NCI-H1092 treated with DMSO at 0.1 percent for 48 hours (cell line): ENCODE measurements at places on chromosomes 2 and 18.

- DNase-seq, result no peak
These were observed 43.0 kb upstream of the SLC1A4 start for GRCh38 chr2:64945973-64946768.

DNA sequence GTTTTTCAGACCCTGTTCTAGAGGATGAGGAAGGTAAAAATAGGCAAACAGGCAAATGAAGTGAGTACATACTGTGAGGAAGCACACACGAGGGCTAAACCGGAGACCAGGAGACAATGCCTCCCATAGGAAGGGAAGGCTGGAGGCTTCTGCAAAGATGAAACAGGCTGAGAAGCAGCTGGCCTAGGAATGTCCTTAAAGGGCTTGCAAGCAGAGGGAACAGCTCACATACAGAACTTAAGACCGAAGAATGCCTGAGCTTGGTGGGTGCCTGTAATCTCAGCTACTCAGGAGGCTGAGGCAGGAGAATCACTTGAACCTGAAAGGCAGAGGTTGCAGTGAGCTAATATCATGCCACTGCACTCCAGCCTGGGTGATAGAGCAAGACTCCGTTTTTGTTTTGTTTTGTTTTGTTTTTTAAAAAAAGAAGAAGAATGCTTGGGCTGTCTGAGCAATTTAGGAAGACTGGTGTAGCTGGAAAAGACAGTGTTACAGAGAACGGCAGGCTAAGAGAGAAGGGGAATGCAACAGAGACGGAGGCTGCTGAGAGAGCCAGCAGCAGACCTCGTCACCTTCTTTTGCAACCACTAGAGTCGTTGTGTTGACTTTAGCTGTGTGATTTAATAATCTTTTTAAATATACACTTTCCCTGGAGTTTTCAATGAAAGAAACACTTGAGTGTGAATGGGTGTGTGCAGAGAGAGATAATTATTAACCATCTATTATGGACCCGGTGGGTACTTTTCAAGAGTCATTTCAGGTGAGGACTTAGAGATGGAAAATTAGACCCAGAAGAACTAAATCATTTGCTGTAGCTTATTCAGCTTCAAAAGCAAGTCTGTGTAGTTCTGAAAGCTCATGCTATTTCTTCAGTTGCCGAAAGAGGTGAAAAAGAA, 232.8 kb downstream of the GALR1 start:
- DNase-seq, result no peak

DNA sequence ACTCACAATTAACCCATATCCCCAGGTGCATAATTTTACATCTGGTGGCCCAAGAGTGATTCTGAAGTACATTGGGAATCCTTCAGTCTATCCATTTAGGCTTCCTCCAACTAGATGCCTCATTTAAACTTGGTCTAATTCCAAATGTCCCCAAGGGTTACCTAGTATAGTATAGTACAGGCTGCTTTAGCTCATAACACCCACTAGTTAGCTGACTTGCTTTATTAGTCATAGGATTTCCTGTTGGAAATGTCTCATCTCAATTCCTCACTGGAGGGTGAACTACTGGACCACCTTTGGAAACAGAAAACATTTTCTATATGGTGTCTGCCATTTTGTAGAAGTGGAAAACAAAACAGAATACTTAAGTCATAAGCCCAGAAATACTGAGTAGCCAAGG, 202.5 kb upstream of the SESTD1 start:
- no peak for DNase-seq

GRCh38 chr2:215790523-215791421, 222.6 kb downstream of the MREG start:
- no peak for DNase-seq

DNA sequence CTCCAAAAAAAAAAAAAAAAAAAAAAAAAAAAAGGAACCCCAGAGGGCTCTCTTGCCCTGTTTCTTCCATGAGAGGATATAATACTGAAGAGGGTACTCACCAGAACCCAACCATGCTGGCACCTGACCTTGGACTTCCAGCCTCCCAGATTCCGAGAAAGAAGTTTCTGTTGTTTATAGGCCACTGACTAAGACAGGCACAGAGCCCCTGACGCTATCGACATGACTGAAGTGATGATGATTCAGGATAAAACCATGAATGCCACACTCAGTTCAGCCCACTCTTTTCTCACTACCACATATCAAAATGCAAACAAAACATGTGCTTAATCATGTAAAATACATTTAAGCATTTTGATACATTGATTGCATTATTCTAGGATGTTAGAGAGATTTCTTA, 66.1 kb upstream of the CDCA7 start:
- no peak for DNase-seq

GRCh38 chr18:6885992-6886796, 156.7 kb downstream of the ARHGAP28 start:
- peak; percentile 25 for DNase-seq

DNA sequence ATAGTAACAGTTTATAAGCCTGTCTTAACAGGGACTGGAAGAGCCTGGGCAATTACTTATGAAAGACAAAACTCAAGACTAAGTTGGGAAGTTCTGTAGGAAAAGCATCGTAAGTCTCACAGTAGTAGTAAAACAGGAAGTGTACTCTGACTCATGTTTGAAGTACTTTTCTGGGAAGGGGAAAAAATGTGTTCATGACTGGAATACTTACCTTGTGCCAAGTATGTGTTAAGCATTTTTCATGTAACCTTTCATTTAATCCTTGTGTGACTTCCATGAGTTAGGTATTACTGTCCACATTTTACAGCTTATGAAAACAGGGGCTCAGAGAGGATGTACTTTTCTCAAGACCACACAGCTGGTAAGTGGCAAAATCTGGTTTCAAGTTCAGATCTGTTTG, 13.7 kb upstream of the SKOR2 start:
- DNase-seq, result no peak

DNA sequence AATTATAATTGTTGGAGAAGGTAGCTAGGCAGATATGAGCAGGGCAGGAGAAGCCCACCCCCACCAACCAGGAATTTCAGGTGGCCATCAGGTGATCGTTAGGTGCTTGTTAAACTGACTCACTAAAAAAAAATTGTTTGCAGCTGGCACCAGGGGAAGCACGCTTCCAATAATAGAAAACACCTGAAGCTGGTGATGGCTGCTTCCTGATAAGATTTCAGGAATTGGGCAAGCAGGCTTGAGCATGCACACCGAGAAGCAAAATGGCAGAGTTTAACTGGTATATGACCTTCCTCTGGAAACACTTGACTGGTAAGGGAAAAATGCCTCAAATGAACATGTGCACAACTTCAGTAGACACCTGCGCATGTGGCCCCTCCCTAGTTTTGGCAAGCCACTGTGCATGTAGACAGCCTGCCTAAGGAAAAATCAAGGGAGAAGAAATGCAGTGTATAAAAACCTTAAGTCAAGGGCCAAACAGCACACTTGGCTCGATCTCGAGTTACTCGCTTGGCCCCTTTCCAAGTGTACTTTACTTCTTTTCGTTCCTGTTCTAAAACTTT, 292.8 kb downstream of the CCDC85A start:
- no peak for DNase-seq

DNA sequence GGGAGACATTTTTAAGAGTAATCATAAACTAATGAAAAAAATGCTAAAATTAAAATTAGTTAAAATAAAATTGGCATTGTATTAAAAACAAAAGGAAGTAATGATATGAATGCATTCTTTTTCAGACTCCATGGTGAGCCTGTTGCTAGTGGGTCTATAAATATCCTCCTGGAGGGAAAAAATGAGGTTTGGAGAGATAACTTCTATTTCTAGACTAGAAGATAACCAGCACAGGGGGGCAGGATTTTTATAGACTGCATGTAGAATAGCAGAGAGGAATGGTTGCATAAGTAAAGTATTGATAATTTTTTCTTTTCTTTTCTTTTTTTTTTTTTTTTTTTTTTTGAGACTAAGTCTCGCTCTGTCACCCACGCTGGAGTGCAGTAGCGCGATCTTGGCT, 835.8 kb upstream of the VRK2 start:
- DNase-seq, result no peak

DNA sequence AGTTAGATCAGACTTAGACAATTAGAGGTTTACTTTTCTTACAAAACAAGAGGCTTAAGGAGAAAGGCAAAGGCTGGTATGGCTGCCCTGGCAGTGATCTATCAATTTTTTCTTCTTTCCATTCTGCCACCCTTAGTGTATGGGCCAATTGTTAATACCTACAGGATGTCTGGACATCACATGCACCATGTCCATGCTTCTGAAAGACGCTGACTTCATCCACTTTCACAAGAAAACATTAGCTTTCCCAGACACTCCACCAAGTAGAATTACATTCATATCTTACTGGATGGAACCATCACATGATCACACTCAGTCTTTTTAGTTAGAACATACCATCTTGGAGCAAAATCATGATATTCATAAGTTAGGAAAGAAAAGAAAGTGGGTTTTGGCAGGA, 120.9 kb downstream of the ARHGAP28 start:
- DNase-seq, result no peak

- peak; percentile 90 for DNase-seq
These were observed 142.2 kb downstream of the EPHA4 start for GRCh38 chr2:221429741-221430491.

GRCh38 chr2:88230911-88231310, 60.8 kb downstream of the THNSL2 start:
- DNase-seq, result no peak

- DNase-seq, result no peak
These were observed 11.5 kb downstream of the DPP4 start for GRCh38 chr2:162062559-162062958.

DNA sequence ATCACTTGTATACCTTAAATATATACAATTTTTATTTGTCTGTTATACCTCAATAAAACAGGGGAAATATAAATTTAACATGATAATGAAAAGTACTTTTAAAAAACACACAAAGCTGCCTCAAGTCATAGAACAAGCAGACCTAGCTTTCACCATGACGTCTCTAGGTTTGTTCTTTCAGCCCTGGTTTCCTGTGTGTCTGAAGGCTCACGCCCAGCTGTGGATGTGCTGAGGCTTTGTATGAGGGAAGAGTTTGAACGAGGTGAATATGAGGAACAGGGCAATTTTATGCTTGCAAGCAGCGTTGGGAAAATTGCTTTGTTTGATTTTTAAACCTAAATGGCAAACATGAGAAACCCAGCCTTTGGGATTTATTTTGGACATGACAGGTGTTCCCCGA, 15.3 kb downstream of the SH3RF3 start:
- DNase-seq, result no peak

- DNase-seq, result no peak
These were observed 17.0 kb upstream of the SCYGR1 start for GRCh38 chr2:227404585-227405271.

- DNase-seq, result no peak
These were observed 229.4 kb upstream of the SMAD2 start for GRCh38 chr18:48159816-48160215.

- DNase-seq, result no peak
These were observed 1517.5 kb upstream of the PIK3C3 start for GRCh38 chr18:40437517-40437916.

DNA sequence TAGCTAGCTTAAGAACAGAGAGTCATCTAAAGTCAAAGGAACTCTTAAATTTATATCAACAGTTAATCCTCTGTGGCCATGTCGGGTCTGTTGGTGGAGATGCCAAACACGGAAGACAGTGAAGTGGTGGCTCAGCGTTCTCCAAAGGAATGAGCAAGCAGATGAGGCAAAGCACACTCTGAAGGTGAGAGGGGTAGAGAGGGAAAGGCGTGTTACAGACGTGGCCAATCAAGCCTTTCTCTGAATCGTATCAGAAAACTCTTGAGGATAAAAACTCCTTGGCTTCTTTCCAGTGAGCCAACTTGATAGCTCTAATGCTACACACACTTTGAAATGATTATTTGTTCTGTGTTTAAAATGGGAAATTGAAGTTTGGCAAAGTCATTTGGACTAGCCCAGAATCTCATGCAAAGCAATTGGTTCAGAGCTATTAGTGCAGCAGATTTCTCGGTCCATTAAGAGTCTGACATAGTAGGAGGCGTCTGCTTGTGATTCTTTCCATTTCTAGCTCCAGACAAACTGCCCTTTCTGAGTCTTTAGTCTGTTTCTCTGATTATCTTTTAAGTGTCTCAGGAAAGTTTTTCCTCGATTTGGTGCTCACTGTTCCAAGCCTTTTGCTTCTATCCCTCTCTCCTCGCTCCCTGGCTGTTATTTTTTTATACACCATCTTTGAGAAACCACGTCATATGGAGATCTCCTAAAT, 57.5 kb upstream of the CPO start:
- DNase-seq, result no peak

DNA sequence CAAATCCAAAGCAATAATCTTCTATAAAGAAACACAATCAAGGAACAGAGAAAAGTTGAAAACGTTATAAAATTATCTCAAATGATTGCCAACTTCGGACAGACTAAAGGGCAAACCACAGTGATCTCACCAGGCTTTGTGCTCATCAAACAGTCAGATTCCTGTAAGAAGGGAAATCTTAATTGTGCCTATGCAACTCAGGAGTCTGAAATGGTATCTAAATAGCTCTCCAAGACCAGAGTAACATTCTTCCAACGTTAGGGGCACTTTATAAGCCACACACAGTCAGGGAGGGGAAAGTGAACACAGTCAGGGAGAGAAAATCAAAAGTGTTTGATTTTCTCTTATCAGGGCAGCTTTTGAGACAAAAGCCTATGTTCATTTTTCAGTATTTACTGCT, 29.4 kb downstream of the PLEKHM3 start:
- no peak for DNase-seq

DNA sequence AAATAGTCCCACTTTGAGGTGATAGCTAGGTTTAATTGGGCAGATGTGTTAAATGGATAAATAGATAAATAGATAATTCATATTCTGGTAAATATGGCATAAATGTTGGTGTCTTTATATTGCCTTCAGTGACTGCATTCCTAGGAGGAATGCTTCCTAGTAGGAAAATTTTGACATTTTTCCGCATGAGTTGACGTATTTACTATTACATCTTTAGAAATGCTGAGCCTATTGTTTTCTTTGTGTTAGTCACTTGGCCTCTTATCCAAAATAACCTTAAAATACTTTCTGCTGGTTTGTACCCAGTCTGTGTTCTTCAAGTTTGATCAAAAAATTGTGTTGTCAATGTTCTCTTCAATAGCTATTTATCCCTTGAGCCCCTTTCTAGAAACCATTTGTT, 495.6 kb upstream of the ZEB2 start:
- no peak for DNase-seq

DNA sequence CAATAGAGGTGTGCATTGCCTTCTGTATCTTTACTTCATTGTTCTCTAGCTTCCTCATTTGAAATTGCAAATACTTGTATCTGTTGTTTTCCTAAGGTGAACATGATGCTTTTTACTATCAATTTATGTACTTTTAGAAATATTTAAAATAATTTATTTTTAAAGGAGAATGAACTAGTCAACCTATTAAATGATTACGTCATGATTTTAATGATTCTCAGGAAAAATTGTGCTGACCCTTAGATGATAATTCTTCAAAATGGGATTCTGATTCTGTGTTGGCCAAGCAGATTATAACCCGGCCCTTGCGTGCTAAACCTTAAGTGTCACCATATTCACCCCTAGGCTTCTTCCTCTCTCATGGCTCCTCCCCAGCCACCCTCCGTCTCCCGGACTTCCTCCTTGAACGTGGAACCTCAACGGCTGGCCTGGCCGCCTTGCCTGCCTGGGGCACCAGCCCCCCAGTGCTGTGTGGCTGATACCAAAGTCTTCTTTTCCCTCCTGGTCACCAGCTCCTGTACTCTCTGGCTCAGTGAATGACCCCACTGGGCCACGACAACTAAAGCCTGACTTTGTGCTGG, 292.0 kb downstream of the GBX2 start:
- no peak for DNase-seq

GRCh38 chr2:101121174-101121573, 30.0 kb downstream of the TBC1D8 start:
- DNase-seq, result no peak
